ENCODE measurements at places on chromosomes 2 and 18. TPM values are rescaled to one million over a fixed set of nuclear protein-coding genes. Genes with fewer than 3 reads are reported as not detected.

KCNG2 gene
- not detected for total RNA-seq

GRCh38 chr2:217527590-217528202 is 475.1 kb downstream of the TNS1 start:
- DNase-seq: no peak

GRCh38 chr2:230843132-230843531 is 21.6 kb upstream of the ITM2C start:
- DNase-seq: no peak

DNA sequence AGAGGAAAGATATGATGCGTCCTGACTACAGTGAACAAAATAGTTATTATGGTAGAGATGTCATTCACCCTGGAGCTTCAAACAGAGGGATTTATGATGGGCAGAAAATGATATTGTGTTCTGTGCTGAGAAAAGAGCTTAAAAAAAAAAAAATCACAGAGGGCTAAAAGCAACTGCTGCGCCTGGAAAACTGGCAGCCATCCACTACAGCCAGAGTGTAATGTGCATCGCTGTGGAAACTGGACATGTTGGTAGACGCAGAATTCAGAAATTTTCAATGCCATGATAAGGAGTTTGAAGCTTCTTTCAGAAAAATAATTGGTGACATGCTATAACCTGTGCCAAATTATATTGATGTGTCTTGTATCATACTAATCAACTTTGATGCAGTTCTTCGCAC is 122.9 kb upstream of the SOX11 start:
- DNase-seq: no peak

IL37 gene
- total RNA-seq: 0.29 TPM

ERICH2 gene
- total RNA-seq: 0.86 TPM

DNA sequence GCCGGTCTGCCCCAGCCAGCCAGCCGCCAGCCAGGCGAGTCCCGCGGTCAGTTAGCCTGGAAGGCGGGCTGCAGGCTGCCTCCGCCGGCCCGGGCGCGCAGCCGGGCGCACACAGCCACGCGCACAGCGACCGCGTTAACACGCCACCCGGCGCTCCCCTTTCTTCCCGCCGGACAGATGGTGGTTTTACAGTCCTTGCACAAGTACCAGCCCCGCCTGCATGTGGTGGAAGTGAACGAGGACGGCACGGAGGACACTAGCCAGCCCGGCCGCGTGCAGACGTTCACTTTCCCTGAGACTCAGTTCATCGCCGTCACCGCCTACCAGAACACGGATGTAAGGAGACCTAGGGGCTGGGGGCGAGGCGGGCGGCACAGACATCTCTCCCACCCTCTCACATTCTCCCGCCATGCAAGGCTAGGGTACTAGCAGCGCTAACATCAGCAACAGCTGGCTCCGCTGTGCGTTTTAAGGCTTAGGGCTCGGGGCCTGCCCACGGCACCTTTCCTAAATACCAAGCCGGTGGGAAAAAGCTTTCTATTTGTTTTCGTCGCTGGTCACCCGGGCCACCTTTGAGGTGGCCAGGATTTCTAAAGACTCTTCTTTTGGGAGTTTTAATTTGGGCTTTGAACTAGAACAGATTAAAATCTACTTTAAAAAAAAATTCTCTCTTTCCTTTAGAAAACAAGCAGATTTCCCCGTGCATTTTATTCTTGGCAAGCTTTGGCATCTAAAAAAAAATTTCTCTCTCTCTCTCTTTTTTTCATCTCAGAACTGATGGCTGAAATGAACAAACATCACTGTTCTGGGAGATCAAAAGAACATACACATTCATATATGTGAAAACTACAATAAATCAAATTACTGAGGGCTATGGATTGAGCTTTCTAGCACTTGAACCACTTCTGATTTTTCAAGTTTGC is 2.9 kb downstream of the TBR1 start:
- no peak for DNase-seq

DNA sequence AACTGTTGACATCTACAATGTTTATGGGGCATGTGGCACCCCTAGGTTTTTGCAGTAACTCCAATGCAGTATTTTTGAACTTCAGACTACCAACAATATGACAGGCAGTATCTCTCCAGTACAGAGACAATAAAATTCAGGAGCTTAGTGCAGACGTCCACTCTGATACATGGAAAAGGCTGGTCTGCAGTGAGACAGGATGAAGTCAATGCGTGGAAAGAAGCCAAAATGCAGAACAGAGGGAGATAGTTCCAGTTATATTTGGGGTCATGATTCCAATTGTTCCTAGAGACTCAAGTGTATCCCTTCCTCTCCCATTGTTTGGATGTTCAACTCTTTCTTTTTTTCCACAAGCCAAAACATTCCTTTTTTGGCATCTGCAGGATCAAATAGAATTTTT is 18.7 kb upstream of the SMAD2 start:
- DNase-seq: no peak

GRCh38 chr2:121534007-121534406 is 3.3 kb downstream of the RNU4ATAC start:
- no peak for DNase-seq

GRCh38 chr2:211898702-211899101 is 639.9 kb downstream of the ERBB4 start:
- no peak for DNase-seq

- DNase-seq: no peak
Measured at GRCh38 chr2:189762229-189762550, 402 bp downstream of the OSGEPL1 start.

GRCh38 chr18:78396756-78397155 is 582.9 kb upstream of the SALL3 start:
- DNase-seq: no peak

RFX8 gene
- total RNA-seq: 0.29 TPM

DNA sequence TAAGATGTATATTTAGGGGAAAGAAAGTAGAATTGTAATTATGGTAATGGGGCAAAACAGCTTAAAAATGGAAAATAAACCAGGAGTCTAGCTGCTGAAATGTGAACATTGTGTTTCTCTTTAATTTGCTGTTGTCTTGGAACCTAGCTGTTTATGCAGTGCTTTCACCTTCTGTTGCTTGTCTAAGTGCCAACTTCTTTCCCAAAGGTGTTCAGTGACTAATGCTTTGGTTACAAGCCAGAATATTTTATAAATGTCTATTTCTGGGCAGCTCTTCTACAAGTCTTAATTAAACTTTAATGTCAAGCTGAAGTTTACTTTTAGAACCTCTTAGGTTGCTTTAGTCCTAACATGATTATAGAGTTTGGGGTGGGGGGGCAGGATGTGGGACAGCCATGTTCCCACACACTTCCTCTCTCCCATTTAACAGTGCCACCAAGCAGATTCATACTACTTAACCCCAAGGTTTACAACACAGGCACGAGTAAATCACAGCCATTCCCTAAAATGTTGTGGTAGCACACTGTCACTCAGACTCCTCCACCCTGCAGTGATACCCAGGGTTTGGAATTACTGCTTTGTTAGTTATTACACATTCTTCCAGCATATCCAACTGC is 60.6 kb downstream of the ITGA4 start:
- no peak for DNase-seq

IL18R1 gene
- total RNA-seq: 6.2 TPM

DNA sequence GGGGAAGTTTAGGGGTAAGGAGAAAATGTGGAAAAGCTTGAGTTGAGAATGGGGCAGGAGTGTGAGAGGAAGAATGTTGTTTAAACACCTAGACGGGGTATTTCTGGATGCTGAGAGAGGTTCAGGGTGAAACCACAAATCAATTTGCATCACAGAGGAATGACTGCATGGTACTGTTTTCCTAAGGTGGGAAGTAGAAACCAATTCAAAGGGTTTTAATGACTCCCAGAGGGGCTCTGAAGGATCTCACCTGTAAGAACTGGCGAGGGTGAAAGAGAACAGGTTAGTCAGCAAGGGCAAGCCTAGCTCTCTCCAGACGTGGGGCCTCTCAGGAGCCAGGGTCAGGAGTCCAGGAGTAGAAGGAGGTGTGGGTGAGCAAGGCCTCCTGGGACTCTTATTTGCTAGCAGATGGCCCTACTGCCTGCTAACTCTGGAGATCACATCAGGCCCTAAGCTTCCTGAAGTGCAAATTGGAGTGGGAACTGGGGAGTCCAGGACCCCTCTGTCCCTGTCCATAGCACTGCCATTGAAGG is 133.0 kb upstream of the CELF4 start:
- no peak for DNase-seq

DNA sequence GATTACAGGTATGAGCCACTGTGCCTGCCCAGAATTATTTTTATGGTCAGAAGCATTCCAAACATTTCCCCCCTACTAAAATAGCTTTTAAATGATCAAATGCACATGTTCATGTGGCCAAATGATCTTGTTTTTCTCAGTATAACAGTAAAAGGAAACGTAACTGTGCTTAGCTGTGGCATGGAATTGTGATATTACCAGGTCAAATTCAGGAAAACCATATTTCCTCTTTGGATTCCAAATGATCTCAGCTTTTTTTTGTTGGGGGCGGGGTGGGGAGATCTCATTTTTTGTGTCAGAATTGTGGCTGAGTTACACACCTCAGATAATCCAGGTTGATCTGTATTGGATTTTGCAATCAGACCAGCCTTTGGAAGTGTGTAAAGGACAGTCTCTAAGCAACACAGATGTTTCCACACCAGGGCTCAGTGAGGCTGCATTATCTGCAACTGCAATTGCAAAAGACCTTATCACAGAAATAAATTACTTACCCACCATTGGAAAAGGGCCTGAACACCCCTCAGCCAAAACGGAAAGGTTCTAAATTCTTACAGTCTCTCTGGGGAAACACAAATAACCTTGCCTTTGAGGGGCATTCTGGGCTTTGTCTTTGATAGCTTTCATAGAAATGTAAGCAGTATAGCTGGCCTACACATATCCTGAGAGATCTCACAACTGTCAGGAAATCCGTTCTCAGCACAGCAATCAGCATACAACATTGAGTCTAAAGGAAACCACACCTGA is 8.4 kb downstream of the CASP10 start:
- DNase-seq: no peak

REEP1 gene
- total RNA-seq: 21.2 TPM

- no peak for DNase-seq
Measured at GRCh38 chr2:12412898-12413305, 303.8 kb upstream of the TRIB2 start.

GRCh38 chr18:24118750-24119577 is 19.9 kb upstream of the CABYR start:
- peak; percentile 81 for DNase-seq

DNA sequence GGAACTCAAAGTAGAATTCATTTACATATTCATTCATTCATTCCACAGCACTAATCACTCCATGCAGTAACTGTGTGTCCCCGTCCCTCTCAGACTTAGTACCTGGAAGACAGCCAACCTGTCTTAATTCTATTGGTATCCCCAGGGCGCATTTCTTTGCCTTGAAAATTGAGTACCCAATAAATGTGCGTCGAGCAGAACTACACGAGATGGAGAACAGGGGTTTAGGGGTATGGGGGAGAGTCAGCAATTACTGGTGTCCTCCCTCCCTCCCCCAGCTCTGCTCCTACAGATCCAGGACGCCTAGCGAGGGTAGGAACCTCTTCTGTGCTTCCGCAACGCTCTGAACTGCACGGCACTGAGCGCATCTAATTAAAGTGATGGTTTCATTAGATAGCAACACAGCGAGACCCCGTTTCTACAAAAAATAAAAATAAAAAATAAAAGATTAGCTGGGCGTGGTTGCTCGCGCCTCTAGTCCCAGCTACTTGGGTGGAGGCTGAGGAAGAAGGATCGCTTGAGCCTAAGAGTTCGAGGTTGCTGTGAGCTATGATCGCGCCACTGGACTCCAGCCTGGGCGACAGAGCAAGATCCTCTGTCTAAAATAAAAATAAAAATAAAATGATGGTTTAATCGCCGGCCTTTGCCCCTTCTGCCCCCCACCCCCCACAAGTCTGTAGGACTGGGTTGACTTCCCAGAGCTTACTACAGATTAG is 614 bp upstream of the FKBP1B start:
- no peak for DNase-seq

SCN1A gene
- not detected for total RNA-seq

DNA sequence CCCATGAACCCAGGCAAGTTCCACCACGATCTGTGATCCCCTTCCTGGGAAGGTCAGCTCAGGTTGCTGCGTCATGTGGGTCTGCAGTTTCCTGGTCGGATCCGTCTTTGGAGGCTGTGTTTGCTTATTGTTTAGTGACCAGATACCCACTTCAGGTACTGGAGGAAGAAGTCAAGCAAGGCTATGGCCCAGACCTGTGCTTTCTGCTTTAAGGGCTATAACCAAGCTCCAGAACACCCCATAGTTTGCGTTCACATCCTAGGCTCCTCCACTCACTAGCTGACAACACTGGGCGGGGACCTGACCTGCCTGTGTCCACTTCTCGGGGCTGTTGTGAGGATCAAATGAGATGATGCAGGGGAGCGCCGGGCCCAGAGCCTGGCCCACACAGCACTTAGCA is 44.0 kb downstream of the MAL start:
- DNase-seq: no peak

DNA sequence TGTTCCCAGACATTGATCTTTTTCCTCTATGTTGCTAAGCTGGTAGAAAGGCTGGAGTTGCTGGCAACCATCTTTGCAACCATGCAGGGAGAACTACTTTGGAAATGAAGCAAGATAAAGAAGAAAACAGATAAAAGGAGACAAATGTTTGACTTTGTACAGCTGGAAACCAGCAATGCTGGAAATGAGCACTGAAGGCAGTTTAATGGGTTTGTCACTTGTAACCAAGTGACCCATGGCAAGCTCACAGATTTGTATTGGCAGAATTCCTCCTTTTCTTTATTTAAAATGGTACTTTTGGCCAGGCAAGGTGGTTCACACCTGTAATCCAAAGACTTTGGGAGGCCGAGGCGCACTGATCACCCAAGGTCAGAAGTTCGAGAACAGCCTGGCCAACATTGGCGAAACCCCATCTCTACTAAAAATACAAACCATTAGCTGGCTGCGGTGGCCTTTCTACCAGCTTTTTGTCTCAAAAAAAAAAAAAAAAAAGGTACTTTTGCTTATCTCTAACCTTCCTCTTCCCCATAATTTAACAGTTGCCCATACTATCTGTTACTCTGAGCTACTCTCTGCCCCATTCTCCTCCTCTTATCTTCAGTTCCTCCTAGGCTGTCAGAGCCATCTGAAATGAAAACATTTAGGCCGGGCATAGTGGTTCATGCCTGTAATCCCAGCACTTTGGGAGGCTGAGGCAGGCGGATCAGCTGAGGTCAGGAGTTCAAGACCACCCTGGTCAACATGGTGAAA is 2.0 kb upstream of the BOLA3 start:
- no peak for DNase-seq

RAB6C gene
- 0.23 TPM for total RNA-seq

GRCh38 chr18:75213611-75214331 is 3.2 kb downstream of the TSHZ1 start:
- DNase-seq: peak; percentile 56
